ENCODE measurements at places on chromosomes 6 and 20. TPM values are rescaled to one million over a fixed set of nuclear protein-coding genes. Genes with fewer than 3 reads are reported as not detected.

GRCh38 chr6:106637717-106638341, 8.5 kb downstream of the QRSL1 start:
- DNase-seq: no peak

GRCh38 chr6:19664878-19665612, 172.1 kb upstream of the ID4 start:
- DNase-seq: no peak

DNA sequence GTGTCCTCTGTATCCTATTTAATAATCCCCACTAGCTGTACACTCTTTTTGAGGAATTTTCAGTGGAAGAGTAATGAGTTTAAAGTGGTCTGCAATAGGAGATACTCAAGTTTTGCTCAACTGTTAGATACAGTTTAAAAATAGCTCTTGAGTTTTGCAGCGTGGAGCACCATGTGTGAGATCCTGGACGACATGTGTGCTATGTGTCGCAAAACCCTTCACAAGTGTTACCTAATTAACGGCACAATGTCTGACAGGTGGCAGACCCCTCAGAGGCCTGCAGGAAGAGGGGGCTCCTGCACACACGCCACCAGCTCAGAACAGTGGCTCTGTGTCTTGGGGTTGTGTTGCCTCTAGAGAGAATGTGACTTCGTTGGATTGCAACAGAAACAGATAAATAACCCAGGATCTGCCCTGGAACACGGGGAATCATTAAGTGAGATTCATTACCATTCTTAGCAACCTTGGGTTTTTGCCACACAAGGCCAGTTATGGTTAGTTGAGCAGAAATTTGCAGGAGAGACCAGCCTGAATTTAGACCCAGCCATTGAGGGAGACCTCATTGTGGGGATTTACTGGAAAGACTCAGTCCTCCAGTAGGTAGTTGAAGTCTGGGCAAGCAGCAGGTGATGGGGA, 73.8 kb downstream of the SASH1 start:
- DNase-seq: no peak

Gene GINS1
- 0.41 TPM for total RNA-seq

- no peak for DNase-seq
Observed at GRCh38 chr6:111971866-111972532, 81.9 kb upstream of the CCN6 start.

GRCh38 chr6:119676230-119676629, 326.7 kb upstream of the MAN1A1 start:
- DNase-seq: no peak

GRCh38 chr20:46601603-46602122, 49.6 kb downstream of the SLC13A3 start:
- DNase-seq: no peak

Gene WFDC12
- not detected for total RNA-seq

GRCh38 chr6:170085475-170086401, 205.1 kb downstream of the DLL1 start:
- peak; percentile 8 for DNase-seq

DNA sequence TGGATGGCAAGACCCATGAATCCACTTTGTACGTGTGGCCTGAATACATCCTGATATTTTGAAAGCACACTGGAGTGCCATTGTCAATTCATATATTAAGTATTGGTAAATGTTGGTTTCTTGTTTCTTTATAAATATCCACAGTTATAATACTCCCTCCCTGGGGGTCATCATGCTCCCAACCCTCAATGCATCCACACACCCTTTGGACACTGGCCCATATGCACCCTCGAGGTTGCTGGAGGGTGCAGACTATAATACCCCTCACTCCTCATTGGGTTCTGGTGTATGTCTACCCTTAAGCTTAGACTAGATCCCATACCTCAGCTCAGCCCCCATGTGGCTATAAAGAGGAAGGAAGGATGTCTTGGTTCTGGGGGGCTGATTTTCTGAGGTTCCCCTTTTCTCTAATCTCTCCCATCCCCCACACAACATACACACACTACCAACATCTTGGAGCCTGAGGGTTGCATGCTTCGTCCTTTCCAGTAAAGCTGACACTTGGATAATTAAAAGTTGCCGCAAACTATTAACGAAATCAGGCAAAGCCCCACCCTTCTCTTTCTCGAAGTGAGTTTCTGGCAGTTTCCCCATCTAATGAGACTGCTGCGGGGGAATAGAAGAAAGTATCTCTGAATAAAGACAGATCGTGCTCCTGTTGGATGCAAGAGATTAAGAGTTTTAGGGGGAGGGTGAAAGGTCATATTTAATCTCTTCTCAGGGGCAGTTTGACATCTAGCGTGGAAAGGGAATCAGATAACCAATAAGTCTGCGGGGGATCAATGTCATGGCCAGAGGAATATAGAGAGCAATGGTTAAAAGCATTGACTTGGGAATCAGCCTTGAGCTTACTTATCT, 7.4 kb downstream of the PIM1 start:
- DNase-seq: no peak

GRCh38 chr6:41405941-41406727, 70.7 kb downstream of the NCR2 start:
- no peak for DNase-seq

DNA sequence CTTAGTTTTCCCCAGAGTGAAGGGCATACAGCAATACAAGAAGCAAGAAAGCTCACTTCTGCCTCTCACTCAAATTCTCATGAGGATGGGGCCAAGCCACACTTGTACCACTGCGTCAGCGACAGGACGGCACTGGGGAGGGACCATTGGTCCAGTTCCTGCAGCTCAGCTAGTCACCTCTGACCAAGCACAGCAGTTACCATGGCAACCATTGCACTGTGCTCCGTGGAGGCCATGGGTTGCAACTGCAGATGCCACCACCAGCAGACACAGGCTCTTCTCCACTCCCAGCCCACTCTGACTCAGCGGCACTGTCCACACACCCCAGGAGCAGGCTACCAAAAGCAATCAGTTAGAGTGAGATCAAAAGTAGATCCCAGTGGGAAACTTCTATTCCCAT, 441.1 kb upstream of the ARID1B start:
- no peak for DNase-seq

GRCh38 chr6:20705741-20706140, 171.5 kb downstream of the CDKAL1 start:
- no peak for DNase-seq

Gene SLC16A10
- 4.5 TPM for total RNA-seq

- peak; percentile 84 for DNase-seq
Observed at GRCh38 chr6:6736791-6737654, 148.5 kb downstream of the LY86 start.

Gene WFDC5
- total RNA-seq: not detected

- DNase-seq: peak; percentile 17
Observed at GRCh38 chr6:124881898-124882578, 80.2 kb upstream of the RNF217 start.

Gene BPI
- not detected for total RNA-seq

Gene GLP1R
- total RNA-seq: 7.5 TPM

DNA sequence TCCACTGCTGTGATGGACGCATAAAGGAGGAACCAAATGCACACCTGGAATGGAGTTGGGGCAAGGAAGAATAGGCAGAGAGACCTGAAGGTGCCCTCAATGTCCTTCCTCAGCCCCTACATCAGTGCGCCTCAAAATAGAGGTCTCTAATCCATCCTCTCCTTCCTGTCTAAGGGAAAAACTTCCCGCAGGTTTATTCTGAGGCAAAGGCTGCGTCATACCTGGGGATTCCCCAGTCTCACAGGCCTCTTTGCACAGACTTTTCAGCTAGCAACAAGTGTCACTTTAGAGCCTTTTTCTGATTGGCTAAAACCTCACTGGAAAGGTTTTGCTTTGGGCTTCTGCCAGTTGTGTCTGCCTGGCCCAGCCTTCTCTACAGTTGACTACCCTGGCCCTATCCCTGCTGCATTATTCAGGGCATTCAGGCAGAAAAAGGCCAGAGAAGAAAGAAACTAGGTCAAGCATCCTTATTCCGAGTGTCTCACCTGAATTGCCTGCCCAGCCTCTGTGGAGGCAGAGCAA, 1.8 kb upstream of the HLA-DQB1 start:
- no peak for DNase-seq

Gene C4B
- total RNA-seq: 72.9 TPM

DNA sequence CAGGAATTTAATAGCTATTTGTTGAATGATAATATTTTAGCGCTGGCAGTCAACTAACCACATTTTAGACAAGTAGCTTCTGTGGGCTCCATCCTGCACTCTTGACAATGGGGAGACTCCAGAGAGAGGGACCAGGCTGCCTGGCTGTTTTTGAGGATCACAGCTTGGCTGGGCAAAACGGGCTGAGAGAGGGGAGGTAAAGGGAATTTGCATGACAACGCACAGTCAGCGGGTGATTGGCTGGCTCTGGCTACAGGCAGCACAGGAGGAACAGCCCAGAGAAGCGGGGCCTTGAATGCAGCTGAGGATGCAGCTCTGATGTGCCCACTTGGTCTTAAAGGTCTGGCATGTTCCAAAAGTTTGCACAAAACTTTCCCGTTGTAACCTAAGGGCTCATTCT, 41.2 kb downstream of the LRFN2 start:
- no peak for DNase-seq

GRCh38 chr6:134517868-134518267, 200.0 kb upstream of the SGK1 start:
- DNase-seq: no peak

Gene LRRC73
- 1.6 TPM for total RNA-seq

DNA sequence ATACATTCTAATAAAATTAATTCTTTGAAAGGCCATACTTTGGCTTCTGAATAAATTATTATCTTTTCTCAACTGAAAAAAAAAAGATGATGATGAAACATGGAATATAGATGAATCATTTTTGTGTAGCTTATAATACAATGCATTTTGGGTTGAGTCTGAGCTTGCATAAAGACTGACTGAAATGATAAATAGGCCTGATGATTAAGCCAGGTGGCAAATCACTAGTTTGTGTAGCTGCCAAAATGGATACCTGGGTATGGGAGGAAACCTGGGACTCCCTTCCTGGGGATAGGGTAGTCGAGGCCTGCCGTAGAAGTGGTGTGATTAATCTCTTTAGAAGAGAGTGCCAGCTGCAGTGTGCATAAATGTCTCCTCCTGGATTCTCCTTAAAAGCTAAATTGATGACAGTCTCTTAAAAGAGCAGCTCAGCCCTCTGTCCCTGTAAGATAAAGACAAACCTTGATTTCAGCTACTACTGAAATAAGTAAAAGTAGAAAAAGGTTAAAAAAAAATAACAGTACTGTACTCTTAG, 275.1 kb downstream of the GRIK2 start:
- no peak for DNase-seq

- no peak for DNase-seq
Observed at GRCh38 chr20:46302106-46302505, 6.2 kb downstream of the CDH22 start.

DNA sequence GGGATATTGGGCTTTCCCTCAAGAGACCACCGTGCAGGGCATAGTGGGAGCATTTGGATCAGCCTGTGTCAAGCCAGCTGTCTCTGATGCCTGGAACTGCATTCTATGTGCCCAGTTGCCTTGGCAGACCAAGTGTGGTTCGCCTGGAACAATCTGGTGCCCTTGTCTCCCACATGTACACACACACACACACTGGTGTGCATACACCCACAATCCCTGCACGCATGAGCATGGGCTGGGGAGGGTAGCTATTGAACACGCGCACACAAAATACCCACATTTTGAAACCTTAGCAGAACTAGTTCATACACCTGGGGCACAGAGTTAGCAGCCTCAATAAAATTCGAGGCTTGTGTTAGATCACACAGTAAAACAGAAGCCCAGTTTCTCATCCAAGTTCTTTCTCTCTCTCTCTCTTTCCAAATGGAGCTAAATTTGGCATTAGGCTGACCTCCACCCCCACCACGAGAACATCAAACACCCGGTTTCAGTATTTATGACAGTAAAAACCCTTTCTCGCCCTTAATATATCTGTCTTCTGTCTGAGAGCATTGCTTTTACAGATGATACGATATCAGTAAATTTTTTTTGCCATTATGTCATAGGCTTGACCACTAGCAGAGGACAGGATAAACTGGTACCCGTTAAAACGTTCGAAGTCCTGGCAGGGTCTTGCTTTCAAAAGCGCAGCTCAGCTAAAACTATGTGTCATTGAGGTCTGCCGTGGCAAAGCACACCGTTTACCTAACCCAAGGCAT, 18.2 kb upstream of the NFATC2 start:
- no peak for DNase-seq

Gene MTRF1L
- total RNA-seq: 30.9 TPM

Gene SIRPB2
- 3.2 TPM for total RNA-seq

Measured in left ventricle myocardium inferior (tissue), 1 donor.